HAP-1 (cell line): ENCODE measurements at places on chromosomes 1 and 21.

DNA sequence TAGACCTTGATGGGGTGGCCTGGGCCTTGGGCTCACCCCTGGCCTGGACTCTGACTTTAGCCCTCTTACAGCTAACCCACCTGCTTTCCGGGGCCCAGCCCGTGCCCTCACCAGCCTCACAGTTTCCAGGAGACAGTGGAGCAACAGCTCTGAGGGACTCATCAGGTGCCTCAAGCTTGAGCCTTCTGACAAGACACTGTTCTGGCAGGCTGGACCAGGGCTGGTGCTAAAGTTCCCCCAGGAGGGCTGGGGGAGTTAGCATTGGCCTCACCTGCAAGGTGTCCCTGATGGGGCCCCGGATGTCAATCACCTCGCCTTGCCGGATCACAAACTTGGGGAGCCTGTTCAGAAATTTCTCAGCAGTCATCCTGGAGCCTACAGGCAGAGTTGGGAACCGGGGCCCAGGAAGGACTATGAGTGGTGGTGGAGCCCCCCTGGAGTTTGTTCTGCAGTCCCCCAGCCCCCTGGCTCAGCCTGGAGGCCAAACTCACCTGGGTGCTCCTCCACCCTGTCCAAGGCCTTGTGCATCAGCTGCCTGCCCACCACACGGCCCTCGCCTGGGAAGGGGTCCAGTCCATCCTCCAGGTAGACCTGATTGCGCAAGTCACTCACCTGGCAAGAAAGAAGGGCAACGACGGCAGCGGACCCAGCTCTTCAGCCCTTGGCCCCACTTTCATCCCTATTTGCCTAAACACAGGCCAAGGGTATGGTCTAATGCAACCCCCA lies 4.1 kb downstream of the SH3BGRL3 start:
- no peak for DNase-seq

GRCh38 chr1:212242288-212242984 lies 42.8 kb upstream of the PPP2R5A start:
- no peak for DNase-seq

DNA sequence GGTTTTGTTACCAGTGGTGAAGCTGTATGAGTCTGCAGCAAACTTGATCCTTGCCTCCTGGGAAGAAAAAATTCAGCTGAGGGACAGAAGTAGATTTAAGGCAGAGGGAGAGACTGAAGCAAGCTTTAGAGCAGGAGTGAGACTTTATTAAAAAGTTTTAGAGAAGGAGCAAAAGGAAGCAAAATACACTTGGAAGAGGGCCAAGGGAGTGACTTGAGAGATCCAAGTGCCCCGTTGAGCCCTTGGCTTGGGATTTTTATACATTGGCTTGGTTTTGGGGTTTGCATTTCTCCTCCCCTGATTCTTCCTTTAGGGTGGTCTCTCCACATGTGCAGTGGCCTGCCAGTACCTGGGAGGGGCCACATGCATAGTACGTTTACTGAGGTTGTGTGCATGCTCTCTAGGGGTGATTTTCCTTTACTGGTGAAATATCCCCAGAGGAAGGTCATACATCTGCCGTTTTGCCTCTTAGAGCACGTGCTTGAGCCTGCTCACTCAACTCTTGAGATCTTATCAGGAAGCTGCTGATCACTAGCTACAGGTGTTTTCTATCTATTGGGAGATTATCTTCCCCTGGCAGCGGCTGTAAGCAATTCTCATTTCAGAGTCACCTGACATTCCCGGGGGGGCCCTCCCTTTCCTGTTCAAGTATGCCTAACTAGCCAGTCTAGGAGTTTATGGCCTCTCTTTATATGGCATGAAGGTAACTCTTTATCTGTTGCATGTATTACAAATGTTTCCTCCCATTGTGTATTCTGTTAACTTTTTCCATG lies 20.3 kb downstream of the FASLG start:
- no peak for DNase-seq

DNA sequence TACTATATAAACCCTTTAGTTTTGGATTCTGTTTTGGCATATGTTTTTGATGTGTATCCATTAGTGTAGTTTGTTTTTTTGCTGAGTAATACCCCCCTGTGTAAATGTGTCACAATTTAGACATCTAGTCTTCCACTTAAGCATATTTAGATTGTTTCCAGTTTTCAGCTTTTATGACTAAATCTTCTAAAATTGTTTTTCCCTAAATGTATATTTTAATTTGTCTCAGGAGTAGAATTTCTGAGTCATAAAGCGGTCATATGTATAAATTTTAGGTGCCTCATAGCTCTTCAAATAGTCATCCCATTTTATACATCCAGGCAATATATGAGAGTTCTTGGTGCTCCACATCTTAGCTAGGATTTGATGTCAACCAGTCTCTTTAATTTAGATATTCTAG lies 1348.0 kb downstream of the MRPL39 start:
- no peak for DNase-seq

DNA sequence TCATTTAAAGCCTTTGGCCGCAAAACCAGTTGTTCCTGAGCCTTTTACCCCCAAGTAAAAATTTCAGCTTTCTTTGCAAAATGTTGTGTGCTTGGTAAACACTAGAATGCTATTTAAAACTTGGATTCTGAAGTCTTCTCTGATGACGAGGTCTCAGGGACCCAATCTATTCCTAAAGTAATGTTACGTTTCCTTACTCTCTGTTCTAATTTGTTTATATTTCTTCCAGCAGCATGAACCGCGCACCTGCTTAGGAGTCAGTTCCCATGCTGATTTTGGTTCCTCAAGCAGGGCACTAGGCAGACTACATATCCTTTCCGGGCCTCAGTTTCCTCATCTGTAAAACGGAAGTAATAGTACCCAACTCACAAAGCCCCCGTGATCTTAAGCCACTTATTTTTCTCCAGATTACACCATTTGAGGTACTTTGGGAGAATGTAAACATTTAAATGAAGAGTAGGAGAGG lies 969 bp upstream of the ALDH4A1 start:
- no peak for DNase-seq

- DNase-seq, result no peak
These were observed 4.1 kb downstream of the SLAMF9 start for GRCh38 chr1:159949981-159950381.
